ENCODE measurements at places on chromosomes 3 and 15.
A peak's percentile ranks its signal among the peaks of the same experiment; 100 is the strongest.

DNA sequence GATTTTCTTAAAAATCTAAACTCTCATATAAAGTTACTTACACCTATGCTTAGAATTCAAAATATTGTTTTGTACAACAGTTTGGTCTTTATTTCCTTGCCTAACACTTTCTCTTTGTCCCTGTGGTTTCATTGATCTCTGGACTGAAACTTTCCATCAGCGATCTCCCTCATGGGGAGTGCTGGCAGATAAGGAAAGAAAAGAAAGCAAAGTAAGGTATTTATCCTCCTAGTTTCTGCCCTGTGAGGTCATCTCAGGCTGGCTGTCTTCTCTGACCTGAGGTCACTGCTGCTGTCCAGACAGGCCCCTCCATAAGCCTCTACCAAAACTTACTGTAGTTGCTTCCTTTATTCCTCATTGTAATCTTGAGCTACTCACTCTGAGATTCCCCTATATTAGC lies 57.9 kb upstream of the EPHA6 start:
- DNase-seq = no peak

DNA sequence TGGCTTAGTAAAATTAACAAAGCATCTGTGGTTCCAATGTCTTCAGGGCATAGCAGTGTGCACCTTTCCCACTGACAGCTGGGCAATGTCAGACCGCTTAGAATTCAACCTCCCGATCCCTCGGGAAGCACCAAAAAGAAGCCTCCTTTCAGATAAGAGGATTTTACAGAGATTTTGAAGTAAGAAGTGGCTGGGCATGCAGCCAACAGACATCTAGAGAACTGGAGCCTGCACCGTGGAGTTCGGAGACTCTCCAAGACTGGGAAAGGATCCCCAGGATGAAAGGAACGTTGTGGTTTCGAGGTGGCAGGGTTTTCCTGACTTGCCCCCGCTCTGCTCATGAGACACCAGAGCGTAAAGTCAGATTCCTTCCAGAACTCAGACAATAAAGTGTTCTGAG lies 5.3 kb downstream of the FAM174B start:
- DNase-seq = no peak

DNA sequence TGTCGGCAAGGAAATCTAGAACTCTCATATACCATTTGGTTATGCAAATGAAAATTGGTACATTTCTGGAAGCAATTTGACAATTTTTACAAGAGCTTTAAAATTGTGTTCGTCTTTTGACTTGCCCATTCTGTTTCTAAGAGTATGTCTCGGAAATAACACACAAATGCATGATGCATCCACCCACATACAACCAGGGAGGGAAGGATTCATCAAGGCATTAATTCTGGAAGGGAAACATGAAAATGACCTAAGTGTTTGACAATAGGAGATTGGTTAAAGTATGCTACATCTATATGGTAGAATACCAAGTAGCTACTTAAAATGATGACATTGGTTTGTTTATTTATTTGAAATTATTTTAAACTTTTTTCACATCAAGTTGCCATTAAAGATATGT lies 58.6 kb downstream of the PIAS1 start:
- DNase-seq = no peak

- peak; percentile 42 for DNase-seq
Observed at GRCh38 chr15:76309601-76310330, 1.5 kb downstream of the ETFA start.

GRCh38 chr3:101182734-101183133 lies 137.6 kb downstream of the IMPG2 start:
- peak; percentile 53 for DNase-seq

DNA sequence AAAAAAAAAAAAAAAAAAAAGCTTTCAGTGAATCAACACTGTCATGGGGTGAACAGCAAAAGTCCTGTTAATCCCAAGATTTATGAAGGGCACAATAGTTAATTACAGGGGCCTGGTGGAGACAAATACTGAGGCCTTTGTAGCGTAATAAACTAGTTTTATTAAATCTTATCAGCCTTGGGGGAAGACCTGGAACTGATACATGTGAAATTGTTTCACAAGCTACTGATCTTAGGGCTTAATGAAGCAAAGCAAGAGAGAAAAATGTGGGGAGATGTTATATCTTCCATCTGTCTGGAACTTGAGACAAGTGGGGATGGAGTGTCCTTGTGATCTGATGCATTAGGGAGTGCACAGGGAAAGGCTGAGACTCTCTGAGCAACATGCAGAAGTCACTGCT lies 47.9 kb upstream of the OSBPL11 start:
- DNase-seq = no peak

DNA sequence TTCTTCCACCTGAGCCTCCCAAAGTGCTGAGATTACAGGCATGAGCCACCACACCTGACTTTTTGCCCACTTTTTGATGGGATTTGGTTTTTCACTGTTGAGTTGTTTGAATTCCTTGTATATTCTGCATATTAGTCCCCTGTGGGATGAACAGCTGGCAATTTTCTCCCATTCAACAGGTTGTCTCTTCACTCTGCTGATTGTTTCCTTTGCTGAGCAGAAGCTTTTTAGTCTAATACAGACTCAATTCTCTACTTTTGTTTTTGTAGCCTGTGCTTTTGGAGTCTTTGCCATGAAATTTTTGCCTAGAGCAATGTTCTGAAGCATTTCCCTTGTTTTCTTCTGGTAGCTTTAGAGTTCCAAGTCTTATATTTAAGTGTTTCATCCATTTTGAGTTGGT lies 62.7 kb upstream of the MFGE8 start:
- no peak for DNase-seq

GRCh38 chr3:32577174-32577573 lies 6.5 kb upstream of the DYNC1LI1 start:
- DNase-seq = peak; percentile 18

DNA sequence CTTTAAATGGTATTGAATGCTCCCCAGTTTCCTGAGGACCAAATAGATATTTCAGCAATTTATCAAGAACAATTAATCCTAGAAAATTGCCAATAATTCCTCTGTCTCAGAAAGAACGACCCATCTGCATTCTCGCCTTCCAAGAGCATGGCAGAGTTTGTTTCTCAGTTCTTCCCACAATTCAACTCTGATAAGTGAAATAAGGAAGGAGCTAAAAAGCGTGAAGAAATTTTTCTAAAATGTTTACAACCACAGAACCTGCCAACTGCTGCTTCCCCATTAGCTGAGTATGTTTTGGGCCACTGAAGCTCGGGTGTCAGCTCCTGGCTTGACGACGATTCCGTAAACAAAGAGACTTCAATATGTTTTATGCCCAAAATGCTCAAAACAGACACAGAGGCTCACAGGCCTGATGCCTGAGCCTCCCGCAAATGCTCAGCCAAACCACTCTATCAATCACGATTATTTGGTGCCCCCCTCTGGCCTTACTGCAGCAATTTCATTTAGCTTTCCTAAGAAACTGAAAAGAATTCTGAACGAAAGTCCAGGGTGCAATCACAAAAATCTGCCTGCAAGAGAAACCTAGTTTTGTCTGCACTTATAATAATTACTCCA lies 259.2 kb upstream of the CCDC54 start:
- peak; percentile 79 for DNase-seq

DNA sequence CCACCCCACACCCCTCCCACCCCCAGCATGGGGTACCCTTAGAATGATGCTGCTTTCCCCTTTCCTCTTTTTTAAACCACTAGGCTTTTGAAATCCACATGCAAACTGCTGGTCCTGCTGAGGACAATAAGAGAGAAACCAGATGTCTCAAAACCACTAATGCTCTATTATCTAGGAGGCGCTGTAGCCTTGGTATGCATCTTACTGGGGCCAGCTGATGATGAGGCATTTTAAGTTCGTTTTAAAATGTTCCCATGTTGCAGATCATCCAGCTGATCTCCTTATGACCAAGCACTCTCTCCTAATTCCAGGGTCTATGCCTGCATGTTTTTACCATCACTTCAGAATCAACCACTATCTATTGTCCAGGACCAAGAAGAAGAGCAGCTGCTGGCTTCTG lies 1.3 kb downstream of the NME9 start:
- peak; percentile 44 for DNase-seq

- peak; percentile 50 for DNase-seq
Observed at GRCh38 chr15:50854601-50855490, 53.6 kb upstream of the AP4E1 start.

- no peak for DNase-seq
Observed at GRCh38 chr3:187025254-187025655, 94.9 kb downstream of the ST6GAL1 start.
